ENCODE measurements at places on chromosomes 4 and X.
A peak's percentile ranks its signal among the peaks of the same experiment; 100 is the strongest.

- H3K27me3 ChIP-seq: no peaks in the 10 kb centered on the region
- no peak for DNase-seq
- no peaks in the 10 kb centered on the region for H3K4me1 ChIP-seq
These were observed 1981.9 kb upstream of the TENM3 start for GRCh38 chr4:180261346-180261745.

GRCh38 chr4:86630629-86631028 is 36.5 kb downstream of the PTPN13 start:
- H3K27me3 ChIP-seq: no peaks in the 10 kb centered on the region
- no peak overlapping the region for H3K4me3 ChIP-seq
- H3K4me1 ChIP-seq: no peaks in the 10 kb centered on the region
- DNase-seq: no peak

GRCh38 chr4:75172551-75172950 is 239.6 kb downstream of the PARM1 start:
- H3K27ac ChIP-seq: no peak overlapping the region
- H3K4me3 ChIP-seq: no peak overlapping the region

DNA sequence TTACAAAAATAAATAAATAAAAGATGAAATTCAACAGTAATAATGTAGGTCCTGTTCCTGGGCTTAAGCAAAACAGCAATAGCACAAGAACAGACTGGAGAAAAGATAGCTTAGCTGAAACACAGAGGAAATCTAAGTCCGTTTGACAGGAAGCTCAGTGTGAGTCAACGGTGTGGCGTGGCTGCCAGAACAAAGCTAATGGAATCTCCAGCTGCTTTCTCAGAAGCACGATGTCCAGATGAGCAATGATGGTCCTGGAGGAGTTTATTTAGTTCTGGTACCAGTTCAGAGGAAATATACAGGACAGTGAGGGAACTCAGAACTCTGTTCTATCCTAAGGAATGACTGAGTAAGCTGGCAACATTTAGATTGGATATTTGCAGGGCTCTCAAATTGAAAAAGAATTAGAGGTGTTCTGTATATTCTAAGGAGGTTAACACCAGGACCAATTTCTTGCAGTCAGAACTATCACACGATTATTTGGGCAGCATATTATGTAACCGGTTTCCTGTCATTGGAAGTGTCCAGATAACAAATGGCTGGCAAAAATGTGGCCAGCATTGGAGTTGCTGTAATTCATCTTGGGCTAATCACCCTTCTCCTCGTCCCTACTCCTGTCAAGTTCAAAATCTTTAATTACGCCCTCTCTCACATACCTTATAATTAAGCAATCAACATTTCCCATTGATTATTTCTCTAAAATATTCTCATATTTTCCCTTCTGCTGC is 12.7 kb downstream of the GAB3 start:
- H3K27ac ChIP-seq: no peak overlapping the region
- peaks cover 4% of the 10 kb centered on the region for H3K36me3 ChIP-seq
- H3K4me3 ChIP-seq: no peak overlapping the region
- peaks cover 69% of the 10 kb centered on the region for H3K4me1 ChIP-seq
- DNase-seq: no peak

GRCh38 chr4:137514406-137515111 is 17.7 kb downstream of the PCDH18 start:
- DNase-seq: no peak
- H3K27me3 ChIP-seq: no peaks in the 10 kb centered on the region
- no peaks in the 10 kb centered on the region for H3K36me3 ChIP-seq

GRCh38 chr4:55132775-55133174 is 7.4 kb upstream of the KDR start:
- no peak overlapping the region for H3K4me3 ChIP-seq
- no peaks in the 10 kb centered on the region for H3K36me3 ChIP-seq
- H3K27me3 ChIP-seq: no peaks in the 10 kb centered on the region
- no peak for DNase-seq
- no peak overlapping the region for H3K27ac ChIP-seq
- H3K4me1 ChIP-seq: no peaks in the 10 kb centered on the region

DNA sequence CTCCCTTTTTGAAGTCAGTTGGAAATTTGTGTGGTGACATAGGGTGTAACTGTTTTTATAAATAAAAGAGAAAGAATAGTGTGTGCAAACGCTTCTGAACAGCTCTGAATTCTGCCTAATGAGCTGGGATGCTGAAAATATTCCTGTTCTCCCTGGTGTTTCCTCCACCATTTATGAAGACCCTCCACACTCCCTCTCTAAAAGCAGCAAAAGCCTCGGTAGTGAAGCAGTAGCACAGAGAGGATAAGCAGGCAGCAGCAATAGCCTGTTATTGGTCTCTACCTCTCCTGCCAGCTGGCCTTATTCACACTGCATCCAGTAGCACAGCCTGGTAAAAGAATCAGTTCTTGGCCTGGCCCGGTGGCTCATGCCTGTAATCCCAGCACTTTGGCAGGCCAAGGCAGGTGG is 406.1 kb downstream of the IQCM start:
- H3K4me3 ChIP-seq: no peak overlapping the region
- H3K27me3 ChIP-seq: no peaks in the 10 kb centered on the region
- H3K4me1 ChIP-seq: no peaks in the 10 kb centered on the region
- DNase-seq: no peak
- no peak overlapping the region for H3K27ac ChIP-seq
- no peaks in the 10 kb centered on the region for H3K36me3 ChIP-seq

- no peaks in the 10 kb centered on the region for H3K4me1 ChIP-seq
- no peak overlapping the region for H3K27ac ChIP-seq
- H3K4me3 ChIP-seq: no peak overlapping the region
- H3K27me3 ChIP-seq: peaks cover 8% of the 10 kb centered on the region
These were observed 29.0 kb upstream of the LGI2 start for GRCh38 chr4:25059791-25060190.

GRCh38 chr4:32191961-32192360 is 1471.8 kb downstream of the PCDH7 start:
- no peaks in the 10 kb centered on the region for H3K4me1 ChIP-seq
- H3K36me3 ChIP-seq: no peaks in the 10 kb centered on the region
- H3K4me3 ChIP-seq: no peak overlapping the region
- DNase-seq: no peak
- H3K27me3 ChIP-seq: no peaks in the 10 kb centered on the region
- no peak overlapping the region for H3K27ac ChIP-seq

DNA sequence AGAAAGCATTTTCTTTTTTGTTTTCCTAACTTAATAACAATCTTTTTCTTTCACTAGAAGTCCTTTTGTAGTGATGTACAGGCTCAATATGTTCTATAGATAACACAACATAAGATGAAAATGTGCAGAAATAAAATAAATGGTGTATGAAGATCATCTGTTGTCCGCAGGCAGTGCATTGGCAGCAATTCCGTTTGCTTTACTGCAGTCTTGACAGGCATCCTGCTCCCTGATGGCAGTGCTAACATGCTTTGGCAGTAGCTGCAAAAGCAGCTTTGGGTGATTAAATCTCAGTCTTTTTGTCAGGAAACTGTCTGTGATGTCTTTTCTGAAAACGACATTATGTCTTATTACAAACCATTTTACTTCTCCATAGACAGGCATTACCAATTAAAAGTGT is 131.4 kb downstream of the TRAM1L1 start:
- no peaks in the 10 kb centered on the region for H3K4me1 ChIP-seq
- H3K4me3 ChIP-seq: no peak overlapping the region
- DNase-seq: no peak
- H3K27me3 ChIP-seq: no peaks in the 10 kb centered on the region

GRCh38 chr4:80471756-80472155 is 136.2 kb downstream of the CFAP299 start:
- no peak overlapping the region for H3K27ac ChIP-seq
- no peak overlapping the region for H3K4me3 ChIP-seq
- H3K4me1 ChIP-seq: peaks cover 2% of the 10 kb centered on the region
- H3K36me3 ChIP-seq: peaks cover 2% of the 10 kb centered on the region
- DNase-seq: no peak

DNA sequence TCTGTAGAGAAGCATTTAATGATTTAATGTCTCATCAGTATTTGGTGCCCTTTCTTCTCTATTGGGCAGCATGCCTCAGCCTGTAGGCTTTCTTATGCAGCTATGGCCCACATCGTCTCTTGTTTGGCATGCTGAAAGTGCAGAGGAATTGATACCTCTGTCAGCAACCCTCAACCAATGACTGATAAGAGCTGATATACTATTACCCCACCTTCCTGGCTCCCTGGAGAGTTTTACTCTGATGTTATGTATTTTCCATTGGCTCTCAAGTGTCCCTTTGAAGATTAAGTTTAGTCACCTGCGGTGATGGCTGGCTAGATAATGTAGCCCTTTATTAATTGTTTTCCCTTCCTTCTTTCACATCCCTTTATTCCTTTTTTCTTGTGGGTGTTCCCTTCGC is 41.2 kb upstream of the PDHA2 start:
- no peaks in the 10 kb centered on the region for H3K4me1 ChIP-seq
- no peak overlapping the region for H3K27ac ChIP-seq
- no peak for DNase-seq
- H3K36me3 ChIP-seq: no peaks in the 10 kb centered on the region

DNA sequence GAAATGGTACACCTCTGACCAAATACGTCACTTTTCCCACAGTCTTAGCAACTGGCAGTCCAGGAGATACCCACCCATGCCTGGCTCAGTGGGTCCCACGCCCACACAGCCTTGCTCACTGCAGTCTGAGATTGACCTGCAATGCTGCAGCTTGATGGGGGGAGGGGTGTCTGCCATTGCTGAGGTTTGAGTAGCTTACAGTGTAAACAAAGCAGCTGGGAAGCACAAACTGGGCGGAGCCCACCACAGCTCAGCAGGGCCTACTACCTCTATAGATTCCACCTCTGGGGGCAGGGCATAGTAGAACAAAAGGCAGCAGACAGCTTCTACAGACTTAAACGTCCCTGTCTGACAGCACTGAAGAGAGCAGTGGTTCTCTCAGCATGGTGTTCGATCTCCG is 52.7 kb downstream of the AMER1 start:
- no peak overlapping the region for H3K27ac ChIP-seq
- DNase-seq: no peak
- no peaks in the 10 kb centered on the region for H3K27me3 ChIP-seq
- no peaks in the 10 kb centered on the region for H3K4me1 ChIP-seq
- no peaks in the 10 kb centered on the region for H3K36me3 ChIP-seq
- no peak overlapping the region for H3K4me3 ChIP-seq

DNA sequence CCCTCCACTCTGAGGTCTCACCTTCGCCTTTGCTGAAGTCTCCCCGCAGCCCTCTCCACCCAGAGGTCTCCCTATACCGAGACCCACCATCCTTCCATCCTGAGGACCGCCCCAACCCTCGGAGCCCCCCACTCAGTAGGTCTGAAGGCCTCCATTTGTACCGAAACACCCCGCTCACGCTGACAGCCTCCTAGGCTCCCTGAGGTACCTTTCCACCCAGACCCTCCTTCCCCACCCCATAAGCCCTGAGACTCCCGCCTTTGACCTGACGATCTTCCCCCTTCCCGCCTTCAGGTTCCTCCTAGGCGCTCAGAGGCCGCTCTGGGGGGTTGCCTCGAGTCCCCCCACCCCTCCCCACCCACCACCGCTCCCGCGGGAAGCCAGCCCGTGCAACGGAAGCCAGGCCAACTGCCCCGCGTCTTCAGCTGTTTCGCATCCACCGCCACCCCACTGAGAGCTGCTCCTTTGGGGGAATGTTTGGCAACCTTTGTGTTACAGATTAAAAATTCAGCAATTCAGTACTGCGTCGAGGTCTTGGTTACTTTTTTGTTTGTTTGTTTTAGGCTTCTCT is 5.0 kb downstream of the SOD3 start:
- H3K4me1 ChIP-seq: no peaks in the 10 kb centered on the region
- no peak overlapping the region for H3K4me3 ChIP-seq
- H3K27me3 ChIP-seq: peaks cover 56% of the 10 kb centered on the region
- DNase-seq: no peak
- H3K27ac ChIP-seq: no peak overlapping the region

GRCh38 chr4:128846063-128846462 is 36.6 kb downstream of the JADE1 start:
- no peak for DNase-seq
- H3K4me3 ChIP-seq: no peak overlapping the region
- H3K27ac ChIP-seq: peak overlapping the region; percentile 21
- peaks cover 73% of the 10 kb centered on the region for H3K36me3 ChIP-seq
- H3K4me1 ChIP-seq: peaks cover 8% of the 10 kb centered on the region

DNA sequence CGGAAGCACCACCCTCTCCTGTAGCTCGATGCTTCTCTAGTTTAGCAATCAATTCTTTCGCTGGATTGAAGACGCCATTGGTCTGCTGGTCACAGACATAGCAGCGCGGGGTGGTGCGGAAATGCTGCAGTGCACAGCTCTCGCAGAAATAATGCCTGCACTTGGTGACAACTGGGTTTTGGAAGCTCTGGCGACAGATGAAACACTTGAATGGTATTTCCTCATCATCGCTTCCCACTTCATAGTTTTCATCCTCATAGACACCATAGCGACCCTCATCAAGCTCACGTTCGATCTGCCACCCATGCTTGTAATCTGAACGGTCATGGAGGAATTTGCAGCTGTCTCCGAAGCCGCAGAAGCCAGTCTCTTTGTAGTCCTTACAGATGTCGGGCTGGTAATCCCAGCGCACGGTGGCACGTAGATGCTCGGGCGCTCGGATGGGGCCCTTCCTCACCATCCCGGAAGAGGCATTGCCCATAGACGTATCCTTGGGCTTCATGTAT is 854 bp downstream of the RNF113A start:
- no peaks in the 10 kb centered on the region for H3K27me3 ChIP-seq
- peak; percentile 54 for DNase-seq
- peak overlapping the region; percentile 98 for H3K27ac ChIP-seq
- H3K36me3 ChIP-seq: peaks cover 15% of the 10 kb centered on the region

DNA sequence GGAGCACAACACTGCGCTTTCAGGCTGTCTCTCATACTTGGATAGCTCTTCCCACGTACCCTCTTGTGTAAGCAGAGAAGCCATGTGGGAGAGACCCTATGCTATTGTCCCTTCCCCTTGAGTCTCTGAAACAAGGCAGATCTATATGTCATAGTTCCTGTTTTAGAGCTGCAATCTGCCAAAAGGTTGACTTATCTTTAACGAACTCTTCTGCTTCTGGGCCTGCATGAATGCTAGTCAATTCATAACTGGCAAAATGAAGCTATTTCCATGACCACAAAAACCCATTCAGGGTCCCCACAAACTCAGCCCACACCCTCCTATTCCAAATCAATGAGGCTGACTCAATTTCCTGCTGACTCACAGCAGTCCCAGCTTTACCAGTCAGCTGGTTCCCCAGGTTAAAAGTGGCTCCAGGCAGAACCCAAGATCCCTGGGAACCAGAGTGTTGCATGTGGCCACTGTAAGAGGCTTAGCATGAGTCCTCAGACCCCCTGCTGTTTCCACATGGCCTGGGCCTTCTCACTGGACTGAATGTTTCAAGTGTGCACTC is 25.3 kb upstream of the SOD3 start:
- no peaks in the 10 kb centered on the region for H3K27me3 ChIP-seq
- no peaks in the 10 kb centered on the region for H3K4me1 ChIP-seq
- DNase-seq: no peak
- no peak overlapping the region for H3K27ac ChIP-seq
- H3K36me3 ChIP-seq: no peaks in the 10 kb centered on the region

- no peak overlapping the region for H3K27ac ChIP-seq
- DNase-seq: no peak
- H3K4me1 ChIP-seq: peaks cover 14% of the 10 kb centered on the region
- H3K4me3 ChIP-seq: no peak overlapping the region
These were observed 17.3 kb downstream of the TSC22D3 start for GRCh38 chrX:107758231-107758766.

Data from activated naive CD4-positive, alpha-beta T cell treated with anti-CD3 and anti-CD28 coated beads, Interleukin-2, amount 10 ng/mL, durations not matched to agents 7 days and 5 days (primary cell).